Activated T-cell treated with anti-CD3 and anti-CD28 coated beads, Interleukin-2, amount 50 U/mL, for 48 hours (primary cell): ENCODE measurements at places on chromosomes 1 and 21.

GRCh38 chr1:159612211-159612885 is 24.7 kb downstream of the APCS start:
- no peak for DNase-seq

DNA sequence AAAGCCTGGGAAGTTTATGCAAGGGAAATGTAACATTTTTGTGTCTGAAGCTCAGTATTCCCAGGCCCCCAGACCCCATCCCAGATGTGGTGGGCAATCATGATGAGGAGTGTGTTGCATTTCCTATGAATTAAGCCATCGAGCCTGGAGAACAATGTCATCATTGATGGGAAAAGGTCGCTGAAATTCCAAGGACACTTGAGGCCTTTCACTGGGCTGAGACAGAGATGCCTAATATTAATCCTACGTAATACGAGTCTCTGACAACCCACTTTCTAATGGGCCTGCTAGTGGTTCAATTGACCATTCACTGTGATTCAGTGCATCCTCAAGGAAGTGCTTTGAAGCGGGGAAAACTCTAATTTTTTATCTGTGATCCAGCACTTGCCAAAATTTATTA is 291.6 kb downstream of the PLPP3 start:
- DNase-seq: no peak

DNA sequence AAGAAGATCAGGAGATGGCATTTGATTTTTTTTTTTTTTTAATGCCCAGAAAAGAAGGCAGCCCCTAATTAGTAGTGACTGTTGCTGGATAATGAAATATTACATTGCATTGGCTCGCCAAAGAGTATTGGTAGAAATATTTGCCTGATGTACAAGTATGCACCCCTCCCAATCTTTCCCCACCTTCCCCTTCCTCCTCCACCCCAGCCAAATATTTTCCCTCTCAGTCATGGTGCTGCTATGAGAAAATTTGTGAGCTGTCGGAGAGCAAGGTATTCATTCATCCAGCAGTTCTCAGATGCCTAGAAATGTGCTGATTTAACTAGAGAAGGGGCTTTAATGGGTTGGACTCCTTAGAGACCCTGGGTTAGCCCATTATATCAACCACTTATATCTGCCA is 50.5 kb upstream of the IKBKE start:
- no peak for DNase-seq

- no peak for DNase-seq
These were observed 45.8 kb upstream of the RIPK4 start for GRCh38 chr21:41812679-41813078.

DNA sequence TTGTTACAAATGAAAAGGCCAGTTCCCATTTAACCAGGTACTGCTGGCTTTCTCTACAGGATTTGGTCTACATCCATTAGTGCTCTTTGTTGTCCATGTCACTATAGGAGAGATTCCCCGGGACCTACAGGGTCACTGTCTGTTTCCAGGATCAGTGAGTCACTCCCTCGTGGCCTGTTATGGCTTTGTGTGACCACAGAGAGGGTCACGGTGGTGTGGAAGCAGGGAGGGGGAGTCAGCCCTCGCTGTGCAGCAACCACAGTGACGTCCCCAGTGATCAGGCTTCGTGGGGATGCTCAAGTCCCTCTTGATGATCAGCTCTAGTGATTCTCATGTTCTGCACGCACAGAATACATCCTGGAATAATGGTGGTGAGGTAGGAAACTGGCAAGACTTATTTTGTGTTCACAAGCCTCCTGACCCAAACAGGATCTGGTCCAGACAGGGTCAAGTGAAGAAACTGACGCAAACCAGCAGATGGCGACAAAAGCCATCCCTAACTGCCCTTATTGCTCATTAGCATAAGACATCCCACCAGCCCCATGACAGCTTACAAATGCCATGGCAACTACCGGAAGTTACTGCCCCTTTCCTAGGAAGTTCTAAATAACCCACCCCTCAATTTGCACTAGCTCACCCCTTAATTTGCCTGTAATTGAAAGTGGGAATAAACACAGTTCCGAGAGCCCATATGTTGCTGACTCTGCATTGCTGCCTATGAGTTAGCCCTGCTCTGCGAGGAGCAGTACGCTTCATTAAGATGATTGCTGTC is 98.5 kb downstream of the DISC1 start:
- peak; percentile 46 for DNase-seq

DNA sequence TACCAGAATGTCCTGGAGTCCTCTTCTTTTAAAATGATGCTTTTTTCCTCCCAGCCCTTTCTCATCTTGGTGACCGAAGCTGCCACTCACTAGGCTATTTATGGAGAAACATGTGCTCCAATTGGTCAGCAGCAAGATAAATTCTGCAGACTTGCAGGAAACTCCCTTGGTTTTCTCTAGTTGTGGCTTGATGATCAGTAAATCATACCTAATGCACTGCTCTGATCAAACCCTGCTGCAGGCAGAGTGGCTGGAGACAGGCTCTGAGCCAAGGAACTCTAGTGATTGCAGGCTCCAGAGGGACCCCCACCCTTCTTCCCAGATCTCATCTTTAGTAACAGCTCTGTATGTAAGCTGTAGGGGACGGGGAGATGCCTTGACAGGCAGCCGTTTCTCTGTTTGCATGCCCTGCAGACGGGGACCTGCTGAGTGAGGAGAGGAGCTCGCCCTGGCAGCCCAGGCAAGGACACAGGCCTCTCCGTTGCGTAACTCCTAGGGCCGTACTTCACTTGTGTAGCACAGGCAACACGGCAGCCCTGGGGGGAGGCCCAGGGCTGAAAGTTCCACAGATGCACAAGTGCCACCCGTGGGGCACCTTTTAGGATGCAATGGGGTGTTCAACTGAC is 14.5 kb downstream of the SLC6A17 start:
- DNase-seq: no peak
